Islet precursor cell (in vitro differentiated cells): ENCODE measurements at places on chromosomes 13 and 19.
A peak's percentile ranks its signal among the peaks of the same experiment; 100 is the strongest.

- peak; percentile 81 for DNase-seq
Observed at GRCh38 chr19:35142606-35143230, 337 bp upstream of the FXYD7 start.

DNA sequence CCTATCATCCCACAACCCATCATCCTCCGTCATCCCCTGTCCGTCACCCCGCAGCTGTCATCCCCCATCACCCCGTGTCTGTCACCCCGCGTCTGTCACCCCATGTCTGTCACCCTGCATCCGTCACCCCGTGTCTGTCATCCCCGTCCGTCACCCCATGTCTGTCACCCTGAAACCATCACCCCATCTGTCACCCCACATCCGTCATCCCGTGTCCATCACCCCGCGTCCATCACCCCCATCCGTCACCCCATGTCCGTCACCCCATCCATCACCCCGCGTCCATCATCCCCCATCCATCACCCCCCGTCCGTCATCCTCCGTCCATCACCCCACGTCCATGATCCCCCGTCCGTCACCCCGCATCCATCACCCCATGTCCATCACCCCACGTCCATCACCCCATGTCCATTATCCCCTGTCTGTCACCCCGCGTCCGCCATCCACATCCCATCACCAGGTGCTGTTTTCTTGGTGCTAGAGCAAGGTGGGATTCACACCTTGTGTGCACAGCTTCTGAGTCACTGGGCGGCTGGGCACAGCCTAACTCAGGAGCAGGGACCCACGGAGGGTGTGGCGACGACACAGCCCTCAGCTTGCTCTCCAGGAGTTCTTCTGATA lies 24.2 kb downstream of the RASA3 start:
- no peak for DNase-seq

- no peak for DNase-seq
Observed at GRCh38 chr19:50341091-50341564, 12.0 kb upstream of the KCNC3 start.

DNA sequence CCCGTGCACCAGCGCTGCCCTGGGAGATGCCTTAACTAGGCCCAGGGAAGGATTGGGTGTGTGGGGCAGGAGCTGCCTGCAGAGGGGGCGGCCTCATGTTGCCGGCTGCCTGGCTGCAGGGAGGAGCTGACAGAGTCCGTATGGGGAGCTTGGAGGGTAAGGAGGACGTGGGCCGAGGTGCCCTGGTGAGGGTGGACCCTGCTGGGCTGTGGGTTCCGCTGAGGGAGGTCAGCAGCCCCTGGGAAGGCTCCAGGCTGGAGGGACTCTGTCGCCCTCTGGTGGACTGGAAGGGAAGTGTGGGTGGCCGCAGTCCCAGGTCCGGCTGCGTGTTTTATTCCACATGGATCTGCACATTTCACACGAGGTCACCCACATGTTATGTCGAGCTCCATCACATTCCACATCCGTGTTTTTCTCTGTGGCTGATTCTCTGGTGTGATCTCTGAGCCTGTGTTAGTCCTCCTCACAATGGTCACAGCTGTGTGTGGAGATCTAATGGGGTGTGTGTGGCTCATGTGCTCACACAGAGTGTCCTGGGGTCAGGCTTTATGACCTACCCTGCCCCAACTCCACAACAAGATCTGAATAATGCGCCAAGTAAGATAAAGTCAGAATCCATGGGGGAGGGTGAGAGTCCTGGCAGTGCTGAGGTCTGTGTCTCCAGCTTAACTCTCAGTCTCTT lies 1.8 kb upstream of the CEACAM8 start:
- DNase-seq: no peak

DNA sequence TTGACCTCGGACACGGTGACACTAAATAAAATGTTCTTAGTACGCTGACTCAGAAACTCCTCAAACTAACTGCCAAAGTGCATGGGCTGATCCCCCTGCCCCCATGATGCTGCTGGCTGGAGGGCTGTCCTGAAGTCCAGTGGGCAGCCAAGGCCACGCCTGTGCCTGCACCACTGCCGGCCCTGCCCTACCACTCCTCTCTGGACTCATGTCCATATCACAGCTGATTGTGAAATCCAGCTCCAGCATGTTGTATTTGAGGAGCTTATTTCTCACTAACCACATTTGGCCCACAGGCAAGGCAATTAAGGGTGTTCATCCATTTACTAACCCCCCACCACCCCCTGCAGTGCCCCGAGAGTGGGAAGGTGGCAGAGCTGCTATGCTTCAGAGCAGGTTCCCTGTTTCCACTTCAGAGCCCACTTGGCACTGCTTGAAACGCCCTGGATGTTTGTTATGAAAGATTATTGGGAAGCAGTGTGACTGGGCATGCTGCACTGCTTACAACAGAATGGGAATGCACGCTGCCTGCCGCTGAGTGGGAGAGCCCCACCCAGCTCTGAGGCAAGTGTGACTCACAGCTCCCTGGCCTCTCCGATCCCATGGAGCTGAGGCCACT lies 114.0 kb downstream of the UQCRFS1 start:
- no peak for DNase-seq

- DNase-seq: no peak
Observed at GRCh38 chr13:109684824-109685202, 101.6 kb downstream of the IRS2 start.

DNA sequence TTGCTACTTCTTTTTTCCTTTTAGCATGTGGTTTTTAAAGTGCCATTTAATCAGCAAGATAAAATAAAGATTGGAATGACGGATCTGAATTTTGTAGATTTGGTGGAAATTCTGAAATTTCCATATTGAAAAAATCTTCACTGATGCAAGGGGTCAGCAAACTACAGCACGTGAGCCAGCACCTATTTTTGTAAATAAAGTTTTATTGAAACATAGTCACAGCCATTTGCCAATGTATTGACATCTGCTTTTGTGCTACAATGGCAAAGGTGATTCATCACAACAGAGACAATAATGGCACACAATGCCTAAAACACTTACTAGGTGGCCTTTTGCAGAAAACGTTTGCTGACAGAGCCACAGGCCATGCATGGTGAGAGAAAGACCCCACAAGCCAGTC lies 226.4 kb downstream of the ABCC4 start:
- no peak for DNase-seq

GRCh38 chr19:40257096-40257517 lies 28.0 kb downstream of the AKT2 start:
- no peak for DNase-seq

DNA sequence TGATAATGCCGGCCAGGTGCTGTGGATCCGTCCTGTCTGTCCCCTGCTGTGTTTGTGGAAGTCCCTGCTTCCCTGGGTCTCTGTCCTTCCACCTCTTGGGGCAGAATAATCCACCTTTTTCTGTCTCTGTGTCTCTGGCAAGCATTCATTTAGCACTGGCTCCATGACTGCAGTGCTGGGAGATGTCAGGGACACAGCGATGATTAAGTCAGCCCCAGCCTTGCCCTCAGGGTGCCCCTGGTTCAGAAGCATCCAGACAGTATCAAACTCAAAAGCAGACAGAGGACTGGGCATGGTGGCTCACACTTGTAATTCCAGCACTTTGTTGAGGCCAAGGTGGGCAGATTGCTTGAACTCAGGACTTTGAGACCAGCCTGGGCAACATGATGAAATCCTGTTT lies 1.5 kb downstream of the HIPK4 start:
- DNase-seq: no peak

DNA sequence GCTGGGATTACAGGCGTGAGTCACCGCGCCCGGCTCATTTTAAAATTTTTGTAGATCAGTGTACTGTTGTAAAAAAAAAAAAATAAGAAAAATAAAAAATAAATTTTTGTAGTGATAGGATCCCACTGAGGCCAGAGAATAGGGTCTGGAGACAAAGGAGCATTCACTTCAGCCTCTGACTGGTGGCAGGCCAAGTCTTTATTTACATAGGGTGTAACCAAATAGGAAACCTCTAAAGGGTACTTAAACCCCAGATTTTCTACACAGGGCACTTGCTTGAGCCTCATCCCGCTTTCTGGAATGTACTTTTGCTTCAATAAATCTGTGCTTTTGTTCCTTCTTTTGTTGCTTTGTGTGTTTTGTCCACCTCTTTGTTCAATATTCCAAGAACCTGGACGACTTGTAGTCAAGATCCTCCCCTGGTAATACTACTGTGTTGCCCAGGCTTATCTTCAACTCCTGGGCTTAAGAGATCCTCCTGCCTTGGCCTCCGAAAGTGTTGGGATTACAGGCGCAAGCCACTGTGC lies 2.1 kb upstream of the PDCD2L start:
- no peak for DNase-seq

- DNase-seq: no peak
Observed at GRCh38 chr13:29674532-29674931, 79.0 kb upstream of the SLC7A1 start.

DNA sequence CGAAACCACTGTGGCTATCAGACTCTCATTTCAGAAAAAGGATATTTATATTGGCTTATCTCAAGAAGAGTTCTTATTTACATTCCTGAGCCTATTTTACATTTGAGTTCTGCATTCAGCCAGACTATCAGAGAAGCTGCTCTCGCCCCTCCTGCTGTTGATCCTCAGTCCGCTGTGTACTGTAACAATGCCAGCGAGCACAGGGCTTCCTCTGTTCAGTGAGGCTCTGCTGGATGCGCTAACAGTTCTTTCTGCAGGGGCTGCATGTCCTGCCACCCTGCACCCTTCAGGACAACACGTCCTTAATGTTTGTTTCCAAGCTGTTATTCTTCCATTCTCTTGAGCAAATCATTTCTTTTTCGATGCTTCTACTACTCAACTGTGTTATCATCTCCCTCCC lies 463.7 kb upstream of the SGCG start:
- DNase-seq: no peak

- DNase-seq: no peak
Observed at GRCh38 chr13:110648146-110648819, 32.9 kb downstream of the NAXD start.

GRCh38 chr13:21573920-21574712 lies 29.9 kb downstream of the MICU2 start:
- peak; percentile 64 for DNase-seq

GRCh38 chr13:59527500-59527899 lies 636.2 kb downstream of the DIAPH3 start:
- DNase-seq: no peak

- DNase-seq: no peak
Observed at GRCh38 chr13:99357131-99357596, 50.0 kb upstream of the GPR183 start.
